ENCODE measurements at places on chromosomes 11 and 22. TPM values are rescaled to one million over a fixed set of nuclear protein-coding genes. Genes with fewer than 3 reads are reported as not detected.
A peak's percentile ranks its signal among the peaks of the same experiment; 100 is the strongest.

Gene ENTHD1
- polyA plus RNA-seq: not detected

DNA sequence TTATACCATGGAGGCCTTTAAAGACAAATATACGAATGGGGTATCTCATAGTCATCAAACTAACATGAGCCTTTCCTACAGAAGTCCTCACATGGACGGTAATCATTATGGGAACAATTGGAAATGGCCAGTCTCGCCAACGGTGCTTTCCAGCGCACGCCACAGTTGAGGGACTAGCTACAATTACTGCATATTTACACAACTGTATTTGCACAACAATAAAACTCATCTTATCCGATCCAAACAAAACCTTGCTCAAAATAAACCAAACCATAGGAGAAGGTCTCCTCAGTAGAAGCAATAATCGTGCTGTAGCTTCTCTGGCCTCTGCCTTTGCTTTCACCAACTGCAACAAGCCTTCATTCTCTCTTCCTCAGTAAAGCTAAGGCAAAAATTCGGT, 5.9 kb downstream of the CADM1 start:
- H3K36me3 ChIP-seq: no peaks in the 10 kb centered on the region
- no peak overlapping the region for H3K4me3 ChIP-seq
- H3K27me3 ChIP-seq: peaks cover 30% of the 10 kb centered on the region
- no peak for DNase-seq
- no peaks in the 10 kb centered on the region for H3K4me1 ChIP-seq

GRCh38 chr11:110141812-110142211, 48.6 kb downstream of the ZC3H12C start:
- H3K4me1 ChIP-seq: no peaks in the 10 kb centered on the region
- H3K27me3 ChIP-seq: peaks cover 14% of the 10 kb centered on the region
- no peak for DNase-seq

GRCh38 chr11:2663915-2664314, 35.9 kb downstream of the KCNQ1OT1 start:
- no peak overlapping the region for H3K4me3 ChIP-seq
- H3K4me1 ChIP-seq: no peaks in the 10 kb centered on the region
- no peak for DNase-seq
- peaks cover 22% of the 10 kb centered on the region for H3K36me3 ChIP-seq
- no peak overlapping the region for H3K27ac ChIP-seq
- H3K27me3 ChIP-seq: no peaks in the 10 kb centered on the region

DNA sequence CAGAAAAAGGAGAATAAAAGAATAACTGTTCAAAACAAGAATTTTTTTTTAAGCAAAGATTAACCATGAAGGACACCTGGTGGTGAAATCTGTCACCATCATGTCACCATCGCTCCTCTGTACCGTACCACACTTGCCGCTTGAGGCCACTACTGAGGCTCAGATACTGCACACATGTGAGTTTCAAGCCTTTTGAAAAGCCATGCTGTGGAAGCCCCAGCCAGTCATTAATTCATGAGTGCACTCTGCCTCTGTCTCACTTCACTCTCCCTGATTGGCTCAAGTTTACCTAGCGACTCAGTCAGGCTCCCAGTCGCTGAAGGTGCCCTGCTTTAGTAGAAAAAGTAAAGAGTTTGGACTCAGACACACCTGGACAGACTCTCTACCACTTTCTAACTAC, 6.6 kb upstream of the MS4A12 start:
- peak overlapping the region; percentile 42 for H3K4me3 ChIP-seq
- DNase-seq: peak; percentile 63
- peaks cover 4% of the 10 kb centered on the region for H3K36me3 ChIP-seq
- H3K4me1 ChIP-seq: peaks cover 52% of the 10 kb centered on the region

DNA sequence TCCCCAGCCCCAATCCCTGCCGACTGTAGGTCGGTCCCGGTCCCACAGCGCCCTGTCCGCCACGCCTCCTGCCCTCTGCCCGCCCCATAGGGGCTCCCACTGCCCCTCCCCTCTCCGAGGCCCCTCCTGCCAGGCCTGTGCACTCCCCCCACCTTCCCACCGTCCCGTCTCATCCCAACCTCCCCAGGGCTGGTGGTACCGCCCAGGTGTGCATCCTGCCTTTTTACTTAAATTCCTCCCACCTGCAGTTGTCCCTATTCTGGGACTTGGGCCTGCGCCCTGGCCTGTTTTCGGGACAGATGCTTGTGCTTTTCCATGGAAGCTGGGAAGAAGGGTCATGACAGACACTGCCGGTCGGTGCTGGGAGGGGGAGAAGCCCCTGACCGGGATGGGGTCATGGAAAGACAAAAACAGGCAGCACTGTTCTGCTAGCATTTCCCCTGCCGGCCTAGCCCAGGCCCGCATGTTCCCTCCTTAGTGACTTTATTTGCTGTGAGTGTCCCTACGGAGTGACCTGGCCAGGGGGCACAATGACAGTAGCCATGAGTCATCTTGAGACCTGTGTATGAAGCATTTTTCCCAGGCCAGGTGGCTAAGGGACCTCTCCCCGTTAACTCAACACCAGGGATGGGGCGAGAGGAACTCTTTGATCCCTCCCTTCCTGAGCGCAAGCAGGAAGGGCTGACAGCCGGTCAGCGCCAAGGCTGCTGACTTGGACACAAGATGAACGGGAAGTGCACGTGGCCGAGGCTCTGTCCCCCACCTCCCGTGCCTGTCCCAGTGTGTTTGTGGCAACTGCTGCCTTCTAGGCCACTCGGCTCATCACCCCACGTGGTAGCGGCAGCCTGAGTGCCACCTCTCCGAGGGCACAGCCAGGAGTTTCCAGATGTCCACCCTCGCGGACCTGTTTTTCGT, 7.1 kb downstream of the TBX1 start:
- no peaks in the 10 kb centered on the region for H3K36me3 ChIP-seq
- no peak overlapping the region for H3K27ac ChIP-seq
- peaks cover 65% of the 10 kb centered on the region for H3K27me3 ChIP-seq
- peak overlapping the region; percentile 66 for H3K4me3 ChIP-seq
- peaks cover 24% of the 10 kb centered on the region for H3K4me1 ChIP-seq

DNA sequence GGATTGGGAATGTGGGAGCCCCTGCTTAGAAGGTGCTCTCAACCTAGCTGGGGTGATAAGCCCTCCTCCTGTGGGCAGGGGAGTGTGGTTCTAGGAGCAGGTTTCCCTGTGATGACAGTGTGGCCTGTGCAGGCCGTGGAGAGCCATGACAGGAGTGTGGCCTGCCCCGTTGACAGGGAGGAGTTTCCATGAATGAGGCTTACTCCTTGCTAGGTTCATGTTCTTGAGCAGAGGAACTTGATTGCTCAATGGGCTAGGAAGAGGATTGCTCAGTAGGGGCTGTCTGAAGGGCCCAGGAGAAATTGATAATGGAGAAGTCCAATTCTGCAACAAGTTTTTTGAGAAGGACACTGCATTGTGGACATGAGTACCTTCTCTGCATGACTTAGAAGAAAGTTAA, 92.0 kb downstream of the PPP6R3 start:
- H3K27ac ChIP-seq: peak overlapping the region; percentile 83
- H3K36me3 ChIP-seq: peaks cover 43% of the 10 kb centered on the region
- DNase-seq: no peak
- H3K27me3 ChIP-seq: no peaks in the 10 kb centered on the region
- H3K4me3 ChIP-seq: no peak overlapping the region

- no peaks in the 10 kb centered on the region for H3K27me3 ChIP-seq
- no peak for DNase-seq
- H3K4me3 ChIP-seq: no peak overlapping the region
- no peaks in the 10 kb centered on the region for H3K36me3 ChIP-seq
- no peak overlapping the region for H3K27ac ChIP-seq
- H3K4me1 ChIP-seq: no peaks in the 10 kb centered on the region
Measured at GRCh38 chr11:25771605-25772004, 560.3 kb upstream of the ANO3 start.

GRCh38 chr11:33040033-33040861, 875 bp downstream of the TCP11L1 start:
- peaks cover 16% of the 10 kb centered on the region for H3K4me1 ChIP-seq
- peak overlapping the region; percentile 99 for H3K4me3 ChIP-seq
- DNase-seq: peak; percentile 33
- H3K27ac ChIP-seq: peak overlapping the region; percentile 92

- no peaks in the 10 kb centered on the region for H3K27me3 ChIP-seq
- no peaks in the 10 kb centered on the region for H3K4me1 ChIP-seq
- peak overlapping the region; percentile 24 for H3K4me3 ChIP-seq
- no peak for DNase-seq
- no peak overlapping the region for H3K27ac ChIP-seq
Measured at GRCh38 chr11:122229481-122230384, 113.7 kb upstream of the BLID start.

DNA sequence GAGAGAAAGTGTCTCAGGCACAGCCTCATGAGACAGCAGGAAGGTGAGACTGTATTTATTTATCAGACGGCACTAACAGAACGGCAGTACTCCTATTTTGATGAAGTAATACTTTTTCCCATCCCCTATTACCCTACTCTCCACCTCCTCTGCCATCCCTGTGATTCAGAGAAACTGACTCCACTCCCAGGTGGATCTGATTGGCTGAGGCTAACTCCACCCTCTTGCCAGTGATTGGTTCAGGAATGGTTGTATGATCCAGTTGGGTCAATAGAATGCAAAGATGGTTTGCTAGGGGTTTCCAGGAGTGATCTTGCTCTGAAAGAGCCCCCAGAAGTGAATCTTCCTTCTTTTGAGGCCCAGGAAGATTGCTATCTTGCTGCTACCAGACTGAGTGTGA, 65.9 kb upstream of the RCN1 start:
- DNase-seq: no peak
- no peak overlapping the region for H3K27ac ChIP-seq
- no peaks in the 10 kb centered on the region for H3K4me1 ChIP-seq
- H3K36me3 ChIP-seq: no peaks in the 10 kb centered on the region
- no peak overlapping the region for H3K4me3 ChIP-seq

GRCh38 chr11:35040221-35040942, 98.6 kb upstream of the CD44 start:
- peak overlapping the region; percentile 79 for H3K27ac ChIP-seq
- peaks cover 17% of the 10 kb centered on the region for H3K4me1 ChIP-seq
- H3K36me3 ChIP-seq: no peaks in the 10 kb centered on the region

DNA sequence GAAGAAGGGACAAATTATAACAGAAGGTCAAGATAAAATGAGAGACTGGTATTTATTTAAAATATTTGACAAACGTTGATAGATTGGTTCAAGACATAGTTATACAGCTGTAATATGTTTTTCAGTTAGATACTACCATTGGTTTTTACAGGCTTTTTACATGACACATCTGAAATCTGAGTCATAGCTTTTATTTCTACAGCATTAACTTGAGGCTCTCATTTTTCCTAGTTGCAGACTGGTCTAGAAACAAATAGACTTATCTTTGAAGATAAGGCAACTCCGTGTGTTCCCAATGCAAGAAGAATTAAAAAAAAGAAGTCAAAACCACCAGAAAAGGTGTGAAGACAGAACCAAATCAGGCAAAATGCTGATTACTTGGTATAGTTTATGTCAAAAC, 31.3 kb downstream of the CEP57 start:
- H3K36me3 ChIP-seq: peaks cover 24% of the 10 kb centered on the region
- DNase-seq: no peak
- H3K27ac ChIP-seq: no peak overlapping the region
- no peak overlapping the region for H3K4me3 ChIP-seq
- no peaks in the 10 kb centered on the region for H3K27me3 ChIP-seq

- peak overlapping the region; percentile 79 for H3K27ac ChIP-seq
- H3K36me3 ChIP-seq: peaks cover 4% of the 10 kb centered on the region
- DNase-seq: peak; percentile 3
- H3K27me3 ChIP-seq: peaks cover 15% of the 10 kb centered on the region
Measured at GRCh38 chr11:125063429-125064043, 431 bp downstream of the SLC37A2 start.

DNA sequence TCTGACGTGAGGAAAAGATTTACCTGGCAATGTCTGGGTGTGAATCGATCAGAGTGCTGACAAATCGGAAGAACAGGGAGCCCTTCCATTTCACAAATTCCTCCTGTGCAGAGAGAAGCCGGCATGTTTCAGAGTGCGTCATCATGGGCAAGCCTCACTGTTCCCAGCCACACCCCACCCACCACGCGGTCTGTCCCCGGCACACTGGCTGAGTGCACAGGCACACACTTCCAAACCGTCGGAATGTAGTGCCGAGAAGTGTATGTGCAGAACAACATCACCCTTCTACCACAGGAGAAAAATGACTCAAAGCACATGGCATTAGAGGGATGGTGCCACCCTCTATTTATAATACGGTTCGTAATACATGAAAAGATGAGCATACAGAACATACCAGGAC, 47.5 kb downstream of the NCAPD3 start:
- H3K27me3 ChIP-seq: no peaks in the 10 kb centered on the region
- H3K27ac ChIP-seq: no peak overlapping the region
- peaks cover 5% of the 10 kb centered on the region for H3K4me1 ChIP-seq

DNA sequence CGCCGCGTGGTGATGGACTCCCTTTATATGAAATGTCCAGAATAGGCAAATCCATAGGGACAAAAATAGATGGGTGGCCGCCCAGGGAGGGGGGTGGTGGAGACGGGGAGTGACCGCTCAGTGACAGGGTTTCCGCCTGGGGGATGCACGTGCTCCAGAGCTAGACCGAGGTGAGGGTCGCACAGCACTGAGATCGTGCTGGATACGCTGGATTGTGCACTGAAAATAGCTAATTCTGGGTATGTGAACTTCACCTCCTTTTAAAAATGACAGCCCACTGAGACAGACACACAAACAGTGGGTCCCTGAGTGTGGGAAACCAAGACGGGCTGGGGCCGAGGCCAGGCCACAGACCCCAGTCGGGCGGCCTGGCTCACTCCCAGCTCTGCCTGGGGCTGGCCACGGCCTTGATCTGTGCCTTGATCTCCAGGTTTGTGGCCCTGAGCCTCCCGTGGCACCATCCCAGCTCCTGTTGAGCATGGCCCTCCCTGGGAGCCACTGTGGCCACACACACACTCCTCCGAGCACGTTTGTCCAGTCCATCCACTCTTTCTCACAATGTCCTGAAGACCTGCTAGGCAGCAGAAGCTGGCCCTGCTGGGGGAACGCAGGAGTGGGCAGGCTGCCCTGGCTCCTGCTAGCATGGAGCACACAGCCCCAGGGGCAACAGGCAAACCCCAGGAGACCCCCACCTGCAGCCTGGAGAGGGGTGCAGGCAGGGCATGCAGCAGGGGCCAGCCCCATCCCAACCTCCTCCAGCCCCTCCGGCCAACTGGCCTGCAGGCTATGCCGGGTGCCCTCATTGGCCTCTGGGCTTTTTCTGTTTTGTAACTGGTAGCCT, 41.0 kb upstream of the TH start:
- H3K36me3 ChIP-seq: no peaks in the 10 kb centered on the region
- H3K4me1 ChIP-seq: no peaks in the 10 kb centered on the region
- H3K27ac ChIP-seq: no peak overlapping the region
- H3K27me3 ChIP-seq: peaks cover 27% of the 10 kb centered on the region
- DNase-seq: no peak

GRCh38 chr11:13033760-13034533, 24.8 kb downstream of the RASSF10 start:
- peaks cover 12% of the 10 kb centered on the region for H3K27me3 ChIP-seq
- no peaks in the 10 kb centered on the region for H3K4me1 ChIP-seq
- no peaks in the 10 kb centered on the region for H3K36me3 ChIP-seq
- H3K4me3 ChIP-seq: no peak overlapping the region
- no peak for DNase-seq

- H3K4me3 ChIP-seq: no peak overlapping the region
- H3K36me3 ChIP-seq: no peaks in the 10 kb centered on the region
- H3K4me1 ChIP-seq: peaks cover 17% of the 10 kb centered on the region
- no peaks in the 10 kb centered on the region for H3K27me3 ChIP-seq
Measured at GRCh38 chr11:64620381-64620971, 29.5 kb downstream of the SLC22A12 start.

Data from naive B cell (primary cell).